ENCODE measurements at places on chromosomes 6 and 20.

GRCh38 chr6:4608361-4609115, 167.7 kb upstream of the CDYL start:
- no peak for DNase-seq

DNA sequence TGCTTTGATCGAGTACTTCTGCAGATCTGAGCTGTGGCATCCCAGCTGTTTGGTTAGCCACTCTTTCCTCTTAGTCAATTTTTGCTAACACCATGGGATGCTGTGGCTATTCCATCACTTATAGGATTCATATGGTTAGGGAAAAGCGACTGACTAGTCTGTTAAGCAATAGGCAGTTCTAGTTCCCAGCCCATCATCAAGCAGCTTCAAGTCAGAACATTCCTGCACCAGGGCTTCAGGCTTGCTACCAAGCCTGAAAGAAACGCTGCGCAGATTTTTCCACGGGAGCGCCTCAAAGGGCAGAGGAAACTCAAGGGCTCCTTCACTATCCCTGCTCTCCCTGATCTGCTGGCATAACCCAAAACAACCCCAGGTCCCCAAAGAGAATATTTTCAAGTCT, 159.8 kb upstream of the SUPT3H start:
- DNase-seq = no peak

GRCh38 chr6:143759666-143760065, 81.9 kb downstream of the PHACTR2 start:
- no peak for DNase-seq

DNA sequence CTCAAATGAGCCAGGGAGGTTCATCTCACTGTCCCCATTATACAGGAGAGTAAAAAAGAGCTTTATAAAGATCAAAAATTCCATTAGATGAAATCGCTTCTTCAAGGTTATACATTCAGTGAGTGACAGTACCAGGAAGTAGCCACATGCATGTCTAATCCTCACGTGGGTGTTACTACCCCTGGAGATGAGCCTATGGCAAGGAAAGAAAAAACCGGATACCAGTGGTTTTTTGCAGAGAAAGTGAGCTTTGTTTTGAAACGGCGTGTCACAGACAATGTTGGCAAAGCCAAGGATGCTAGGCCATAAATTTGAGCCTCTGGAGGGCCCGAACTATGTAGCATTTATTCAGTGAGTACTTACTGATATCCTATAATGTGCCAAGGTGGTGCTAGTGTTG, 215.0 kb upstream of the RIN2 start:
- no peak for DNase-seq

GRCh38 chr6:55433446-55434130, 106.3 kb downstream of the GFRAL start:
- no peak for DNase-seq

DNA sequence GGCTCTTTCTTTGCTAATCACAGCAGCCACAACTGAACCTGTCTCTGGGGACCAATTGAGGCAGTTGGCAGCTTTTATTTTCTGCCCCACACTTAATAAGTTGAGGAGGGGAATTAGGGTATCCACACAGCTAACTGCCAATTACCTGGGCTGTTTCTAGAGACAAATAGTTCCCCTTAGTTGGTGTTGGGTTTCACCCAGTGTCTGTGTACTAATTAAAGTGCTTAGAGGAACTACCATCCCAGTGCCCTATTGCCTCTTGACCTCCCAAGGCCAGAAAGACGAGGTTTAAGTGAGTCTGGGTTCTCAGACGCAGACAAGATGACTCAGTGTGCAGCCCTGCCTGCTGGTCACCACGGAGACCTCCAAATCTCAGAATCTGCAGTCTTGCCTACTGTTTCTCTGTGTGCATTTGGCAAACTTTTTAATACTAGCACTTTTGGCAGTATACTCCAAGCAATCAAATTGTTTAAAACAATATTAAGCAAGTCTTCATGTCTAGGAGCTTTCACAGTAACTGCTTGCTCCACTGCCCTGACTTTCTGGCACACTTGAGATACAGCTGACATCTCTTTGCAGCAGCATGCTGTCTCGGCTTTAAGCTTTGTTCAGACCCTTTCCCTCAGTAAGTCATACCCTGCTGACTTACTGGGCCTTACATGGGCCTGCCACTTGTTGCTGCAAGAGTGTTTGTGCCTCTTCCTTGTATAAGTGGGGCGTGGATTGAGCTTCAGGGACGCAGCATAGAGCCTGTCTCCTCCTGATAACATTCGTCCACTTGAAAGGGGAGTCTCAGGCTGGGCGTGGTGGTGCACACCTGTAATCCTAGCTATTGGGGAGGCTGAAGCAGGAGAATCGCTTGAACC, 31.9 kb downstream of the STK35 start:
- no peak for DNase-seq

DNA sequence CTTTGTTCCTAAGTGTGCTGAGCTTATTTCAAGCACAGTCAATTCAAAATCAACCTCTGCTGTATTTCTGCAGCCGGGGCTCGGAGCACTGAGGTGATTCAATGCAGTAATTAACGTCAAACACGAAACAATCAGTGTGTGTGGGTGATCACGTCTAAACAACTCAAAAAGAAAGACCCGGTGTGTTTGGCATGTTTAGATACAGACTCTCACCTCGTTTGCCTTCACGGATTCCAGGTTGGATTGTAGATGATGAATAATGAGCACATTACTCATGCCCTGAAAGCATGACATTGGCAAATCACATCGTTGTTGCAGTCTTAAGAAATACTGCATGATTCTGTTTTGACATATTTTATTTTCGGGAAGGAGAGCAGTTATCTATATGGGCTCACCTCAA, 231.0 kb downstream of the QKI start:
- DNase-seq = no peak

DNA sequence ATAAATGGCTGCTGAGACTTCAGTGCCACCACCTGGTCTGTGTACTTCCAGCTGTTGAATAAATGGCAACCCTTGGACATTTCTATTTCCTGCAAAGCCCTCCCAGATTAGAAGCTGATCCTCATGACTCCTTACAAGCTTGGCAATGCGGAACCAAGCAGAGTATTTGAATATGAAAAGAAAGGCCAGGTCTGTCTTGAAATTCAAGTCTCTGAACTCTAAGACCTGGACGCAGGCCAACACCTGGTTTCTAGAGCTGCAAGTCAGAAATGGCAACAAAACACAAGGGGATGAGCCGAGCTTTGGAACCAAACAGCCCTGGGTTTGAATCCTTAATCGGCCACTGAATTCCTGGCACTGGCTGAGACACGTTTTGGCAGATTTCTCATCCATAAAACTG, 353.4 kb downstream of the PTPRT start:
- DNase-seq = no peak

DNA sequence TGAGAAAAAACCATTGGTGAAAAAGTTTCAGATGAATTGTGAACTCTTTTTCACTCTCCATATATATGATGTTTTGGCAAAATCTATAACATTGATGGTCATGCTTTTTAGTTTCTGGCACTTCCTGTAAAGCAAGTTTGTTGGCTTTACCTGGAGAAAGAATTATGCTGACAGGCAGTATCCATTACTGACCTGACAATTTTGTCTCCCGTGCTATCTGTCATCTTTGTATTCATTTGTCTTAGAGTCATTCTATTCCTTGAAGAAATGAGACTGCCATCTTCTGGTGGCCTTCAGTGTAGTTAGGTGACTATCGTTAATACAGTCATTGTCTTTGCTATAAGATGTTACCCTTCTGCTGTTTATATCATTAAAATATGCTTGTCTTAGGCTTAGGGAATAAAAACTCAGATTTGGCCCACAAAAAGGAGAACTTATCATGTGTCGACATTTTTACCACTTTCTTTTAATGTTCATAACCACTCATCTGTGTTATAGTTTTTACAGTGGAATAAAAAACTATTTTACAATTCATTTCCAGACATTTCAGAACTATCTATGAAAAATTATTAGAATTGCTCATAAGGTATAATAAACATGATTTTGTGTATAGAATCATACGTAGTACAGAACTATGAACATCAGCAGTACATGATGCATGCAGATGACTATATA, 707.0 kb downstream of the EPM2A start:
- DNase-seq = peak; percentile 84

GRCh38 chr6:128525406-128525805, 5.0 kb upstream of the PTPRK start:
- peak; percentile 24 for DNase-seq

DNA sequence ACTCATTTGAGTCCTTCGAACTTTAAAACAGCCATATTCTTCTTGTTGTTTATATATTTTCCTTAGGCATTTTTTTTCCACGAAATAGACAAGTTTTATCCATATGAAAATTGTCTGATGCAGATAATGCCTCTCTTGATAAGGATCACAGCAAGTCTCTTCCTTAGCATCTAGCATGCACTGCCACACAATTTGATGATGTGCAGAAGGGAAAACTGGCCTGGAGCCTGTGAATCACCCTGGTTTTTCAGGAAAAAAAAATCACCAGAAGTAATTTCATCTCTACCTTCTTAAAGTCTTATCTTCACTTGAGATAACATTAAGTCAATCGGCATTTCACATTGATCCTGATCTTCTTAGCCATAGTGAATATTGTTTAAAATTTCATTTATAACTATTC, 199.8 kb downstream of the TENT5A start:
- no peak for DNase-seq

GRCh38 chr6:15892369-15892768, 229.5 kb upstream of the DTNBP1 start:
- DNase-seq = no peak

GRCh38 chr6:26268659-26269402, 96.2 kb upstream of the BTN3A2 start:
- peak; percentile 94 for DNase-seq

DNA sequence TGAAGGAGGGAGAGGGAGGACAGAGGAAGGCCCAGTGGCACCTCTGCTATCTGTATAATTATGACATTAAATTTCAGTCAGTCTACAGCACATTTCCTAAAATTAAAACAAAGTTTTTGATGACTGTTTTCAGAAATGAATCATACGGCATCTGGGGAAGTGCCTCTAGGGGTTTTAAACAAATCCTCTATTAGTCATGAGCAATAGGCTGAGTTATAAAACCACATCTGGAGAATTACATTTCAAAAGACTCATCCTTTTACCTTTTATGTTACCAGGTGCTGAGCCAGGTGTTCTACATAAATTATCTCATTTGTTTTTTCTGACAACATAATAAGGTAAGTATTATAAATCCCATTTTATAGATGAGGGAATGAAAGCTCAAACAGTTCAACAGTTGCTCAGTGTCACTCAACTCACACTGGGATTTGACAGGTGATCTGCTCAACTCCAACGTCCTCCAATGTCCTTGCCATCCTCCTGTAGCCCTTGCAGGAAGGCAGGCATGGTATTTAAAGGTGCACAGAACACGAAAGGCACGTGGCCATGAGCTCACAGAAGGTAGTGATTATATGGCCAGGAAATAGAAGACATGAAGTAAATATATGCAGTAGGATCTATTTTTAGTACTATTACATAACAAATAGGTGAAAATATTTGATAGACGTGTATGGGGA, 184.2 kb upstream of the MAN1A1 start:
- DNase-seq = no peak

- no peak for DNase-seq
These were observed 349.2 kb downstream of the MAFB start for GRCh38 chr20:40339661-40340449.

DNA sequence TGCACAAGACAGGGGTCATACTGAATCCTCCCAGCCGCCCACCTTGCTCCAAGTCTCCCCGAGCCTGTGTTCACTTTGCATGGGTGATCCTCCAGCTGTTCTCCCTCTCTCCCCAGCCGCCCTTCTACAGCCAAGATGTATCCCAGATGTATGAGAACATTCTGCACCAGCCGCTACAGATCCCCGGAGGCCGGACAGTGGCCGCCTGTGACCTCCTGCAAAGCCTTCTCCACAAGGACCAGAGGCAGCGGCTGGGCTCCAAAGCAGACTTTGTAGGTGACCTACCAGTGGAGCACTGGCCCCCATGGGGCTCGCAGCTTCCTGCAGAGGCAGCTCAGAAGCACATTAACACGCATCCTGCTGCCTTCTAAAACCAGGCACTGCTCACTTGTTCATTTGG, 14.6 kb upstream of the IFT52 start:
- no peak for DNase-seq

DNA sequence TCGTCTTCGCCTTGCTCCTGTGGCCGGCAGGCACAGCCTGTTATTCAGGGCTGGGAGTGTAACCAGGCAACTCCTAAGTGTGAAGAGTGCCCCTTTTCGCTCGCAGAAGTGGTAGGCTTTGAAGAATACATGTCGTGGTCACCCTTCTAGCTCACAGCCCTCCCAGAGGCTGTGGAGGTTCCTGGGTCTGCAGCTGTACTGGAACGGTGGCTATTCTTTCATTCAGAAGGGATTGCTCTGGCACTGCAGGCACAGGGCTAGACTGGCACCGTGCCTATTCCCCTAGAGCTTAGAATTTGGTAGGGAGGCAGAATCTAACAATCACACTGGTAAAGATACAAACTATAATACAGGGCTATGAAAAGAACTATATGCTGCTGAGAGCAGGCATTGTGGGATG, 1.1 kb upstream of the SRSF12 start:
- no peak for DNase-seq

- no peak for DNase-seq
These were observed 430.4 kb downstream of the TBC1D32 start for GRCh38 chr6:120903836-120904235.

GRCh38 chr20:46022411-46023147, 6.4 kb upstream of the SLC12A5 start:
- peak; percentile 55 for DNase-seq

- DNase-seq = peak; percentile 39
These were observed 337.0 kb downstream of the RNGTT start for GRCh38 chr6:88626460-88626859.

GRCh38 chr6:44220913-44221290, 2.5 kb upstream of the SLC29A1 start:
- no peak for DNase-seq

- DNase-seq = no peak
These were observed 102.9 kb upstream of the PRL start for GRCh38 chr6:22399693-22400092.

- DNase-seq = no peak
These were observed 55.4 kb downstream of the RAB44 start for GRCh38 chr6:36752886-36753506.

DNA sequence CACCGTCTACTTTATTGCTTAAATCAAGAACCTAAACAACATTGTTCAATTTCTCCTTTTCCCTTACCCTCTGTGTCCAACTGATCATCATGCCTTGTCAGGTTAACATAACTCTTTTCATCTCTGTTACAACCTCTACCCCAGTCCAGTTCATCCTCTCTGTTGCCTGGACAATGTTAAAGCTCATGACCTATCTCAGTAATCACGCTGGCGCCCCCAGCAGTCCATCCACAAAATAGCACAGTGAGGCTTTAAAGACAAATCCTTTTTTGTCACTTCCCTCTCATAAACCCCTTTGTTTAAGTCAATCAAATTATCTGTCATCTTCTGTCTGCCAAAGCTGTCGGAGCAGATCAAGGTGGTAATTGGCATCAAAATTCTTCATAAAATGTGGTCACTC, 140.1 kb downstream of the QKI start:
- peak; percentile 52 for DNase-seq

Data from NCI-H146 (cell line).